ENCODE measurements at places on chromosomes 11 and 22.

- DNase-seq, result peak; percentile 16
These were observed 58.4 kb downstream of the THAP12 start for GRCh38 chr11:76322540-76322939.

DNA sequence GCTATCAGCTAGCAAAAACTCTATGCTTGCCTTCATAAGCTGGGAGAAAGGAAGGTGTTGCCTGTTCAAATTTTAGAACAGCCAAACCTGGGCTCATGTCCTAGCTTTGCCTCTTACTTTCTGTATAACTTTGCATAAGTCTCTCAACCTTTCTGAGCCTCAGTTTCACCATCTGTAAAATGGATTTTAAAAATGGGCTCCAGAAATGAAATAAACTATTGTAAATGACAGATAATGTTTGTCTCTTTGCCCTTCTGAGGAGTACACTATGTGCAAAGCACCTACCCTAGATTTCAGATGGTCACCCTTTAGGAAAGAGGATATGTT, 68.7 kb downstream of the FAM168A start:
- no peak for DNase-seq

DNA sequence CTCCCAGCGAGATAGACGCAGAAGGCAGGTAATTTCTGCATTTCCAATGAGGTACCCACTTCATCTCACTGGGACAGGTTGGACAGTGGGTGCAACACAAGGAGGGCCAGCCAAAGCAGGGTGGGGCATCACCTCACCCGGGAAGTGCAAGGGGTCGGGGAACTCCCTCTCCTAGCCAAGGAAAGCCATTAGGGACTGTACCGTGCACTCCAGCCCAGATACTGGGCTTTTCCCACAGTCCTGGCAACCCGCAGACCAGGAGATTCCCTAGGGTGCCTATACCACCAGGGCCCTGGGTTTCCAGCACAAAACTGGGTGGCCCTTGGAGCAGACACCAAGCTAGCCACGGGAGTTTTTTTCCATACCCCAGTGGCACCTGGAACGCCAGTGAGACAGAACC, 17.2 kb downstream of the TRPC6 start:
- no peak for DNase-seq

DNA sequence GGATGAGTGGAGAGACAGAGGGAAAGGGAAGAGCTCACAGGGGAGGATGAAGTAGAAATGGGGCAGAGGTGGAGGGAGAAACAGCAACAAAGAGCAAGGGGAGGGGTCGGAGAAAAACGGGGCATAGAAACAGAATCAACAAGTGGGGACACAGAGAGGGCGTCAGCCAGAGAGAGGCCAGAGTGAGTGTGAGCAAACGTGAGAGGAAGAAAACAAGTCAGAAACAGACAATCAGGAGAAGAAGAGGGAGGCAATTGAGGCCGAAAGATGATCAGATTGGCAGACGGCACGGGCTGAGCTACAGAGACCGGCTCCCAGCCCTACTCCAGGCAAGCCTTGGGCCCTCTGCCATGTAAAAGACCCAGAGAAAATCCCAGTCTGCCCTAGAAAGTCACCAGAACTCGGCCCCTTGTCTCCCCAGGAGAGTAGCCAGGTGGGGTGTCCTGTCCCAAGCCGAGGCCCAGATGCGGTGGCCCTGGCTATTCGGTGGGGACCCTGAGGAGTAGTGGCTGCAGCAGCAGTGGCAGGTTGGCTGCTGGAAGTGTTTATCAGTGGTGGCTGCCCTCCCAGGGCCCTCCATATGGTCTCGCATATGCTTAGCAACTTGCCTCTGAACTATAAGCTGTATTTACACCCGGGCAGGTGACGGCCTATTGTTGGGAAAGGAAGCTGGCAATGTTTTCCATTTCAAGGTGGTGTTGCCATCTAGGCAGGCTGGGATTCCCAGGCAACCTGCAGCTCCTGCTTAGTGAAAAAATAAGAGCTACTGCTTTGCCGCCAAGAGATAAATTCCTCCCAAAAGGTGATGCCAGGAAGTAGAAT, 14.8 kb upstream of the TSPAN18 start:
- DNase-seq, result peak; percentile 39
